ENCODE measurements at places on chromosomes 13 and 19.
A peak's percentile ranks its signal among the peaks of the same experiment; 100 is the strongest.

DNA sequence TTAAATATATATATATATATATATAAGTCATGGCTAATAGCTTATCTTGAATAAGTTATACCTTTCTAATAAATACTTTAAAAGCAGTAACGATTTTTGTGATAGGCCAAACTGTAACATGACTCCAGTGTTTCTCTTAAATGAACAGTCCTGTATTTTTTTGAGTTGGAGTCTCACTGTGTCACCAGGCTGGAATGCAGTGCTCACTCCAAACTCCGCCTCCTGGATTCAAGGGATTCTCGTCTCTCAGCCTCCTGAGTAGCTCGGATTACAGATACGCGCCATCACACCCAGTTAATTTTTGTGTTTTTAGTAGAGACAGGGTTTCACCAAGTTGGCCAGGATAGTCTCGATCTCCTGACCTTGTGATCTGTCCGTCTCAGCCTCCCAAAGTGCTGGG lies 814.2 kb upstream of the SLITRK5 start:
- no peaks in the 10 kb centered on the region for H3K36me3 ChIP-seq
- no peaks in the 10 kb centered on the region for H3K27me3 ChIP-seq
- no peaks in the 10 kb centered on the region for H3K4me1 ChIP-seq
- H3K4me3 ChIP-seq: no peak overlapping the region
- DNase-seq: no peak

GRCh38 chr19:31254180-31254551 lies 95.1 kb downstream of the TSHZ3 start:
- no peaks in the 10 kb centered on the region for H3K36me3 ChIP-seq
- no peak overlapping the region for H3K4me3 ChIP-seq
- no peak overlapping the region for H3K27ac ChIP-seq
- peaks cover 23% of the 10 kb centered on the region for H3K27me3 ChIP-seq
- DNase-seq: no peak

- DNase-seq: peak; percentile 73
- peak overlapping the region; percentile 73 for H3K4me3 ChIP-seq
- H3K36me3 ChIP-seq: peaks cover 12% of the 10 kb centered on the region
- H3K27ac ChIP-seq: peak overlapping the region; percentile 85
- H3K4me1 ChIP-seq: peaks cover 40% of the 10 kb centered on the region
Measured at GRCh38 chr19:7925171-7925851, 624 bp downstream of the CTXN1 start.

GRCh38 chr19:13064092-13064489 lies 38.6 kb downstream of the LYL1 start:
- no peak overlapping the region for H3K4me3 ChIP-seq
- H3K36me3 ChIP-seq: no peaks in the 10 kb centered on the region
- peaks cover 4% of the 10 kb centered on the region for H3K27me3 ChIP-seq
- H3K4me1 ChIP-seq: peaks cover 4% of the 10 kb centered on the region
- H3K27ac ChIP-seq: no peak overlapping the region

DNA sequence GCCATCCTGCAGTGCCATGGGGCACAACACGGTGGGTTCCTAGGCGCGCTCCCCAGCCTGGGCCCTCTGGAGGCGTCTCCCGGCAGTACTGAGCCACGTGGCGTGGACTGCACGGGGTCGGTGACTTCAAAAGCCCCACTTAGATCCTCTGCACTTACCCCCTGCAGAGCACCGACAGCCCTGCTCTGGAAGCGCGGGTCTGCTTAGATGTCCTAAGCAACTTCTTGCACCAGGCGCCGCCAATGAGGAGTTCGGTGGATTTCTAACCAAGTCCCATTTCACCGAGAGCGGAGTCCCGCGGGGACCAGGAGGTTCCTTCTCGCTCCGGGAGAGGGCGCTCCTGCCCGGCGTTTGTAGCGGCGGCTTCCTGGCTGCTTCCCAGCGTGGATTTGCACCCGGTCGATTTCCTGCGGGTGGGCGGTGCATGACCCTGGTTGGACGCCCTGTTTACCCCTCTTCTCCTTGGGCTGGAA lies 25.2 kb upstream of the ZNF845 start:
- no peak overlapping the region for H3K27ac ChIP-seq
- H3K27me3 ChIP-seq: peaks cover 24% of the 10 kb centered on the region
- no peaks in the 10 kb centered on the region for H3K4me1 ChIP-seq
- no peak overlapping the region for H3K4me3 ChIP-seq

DNA sequence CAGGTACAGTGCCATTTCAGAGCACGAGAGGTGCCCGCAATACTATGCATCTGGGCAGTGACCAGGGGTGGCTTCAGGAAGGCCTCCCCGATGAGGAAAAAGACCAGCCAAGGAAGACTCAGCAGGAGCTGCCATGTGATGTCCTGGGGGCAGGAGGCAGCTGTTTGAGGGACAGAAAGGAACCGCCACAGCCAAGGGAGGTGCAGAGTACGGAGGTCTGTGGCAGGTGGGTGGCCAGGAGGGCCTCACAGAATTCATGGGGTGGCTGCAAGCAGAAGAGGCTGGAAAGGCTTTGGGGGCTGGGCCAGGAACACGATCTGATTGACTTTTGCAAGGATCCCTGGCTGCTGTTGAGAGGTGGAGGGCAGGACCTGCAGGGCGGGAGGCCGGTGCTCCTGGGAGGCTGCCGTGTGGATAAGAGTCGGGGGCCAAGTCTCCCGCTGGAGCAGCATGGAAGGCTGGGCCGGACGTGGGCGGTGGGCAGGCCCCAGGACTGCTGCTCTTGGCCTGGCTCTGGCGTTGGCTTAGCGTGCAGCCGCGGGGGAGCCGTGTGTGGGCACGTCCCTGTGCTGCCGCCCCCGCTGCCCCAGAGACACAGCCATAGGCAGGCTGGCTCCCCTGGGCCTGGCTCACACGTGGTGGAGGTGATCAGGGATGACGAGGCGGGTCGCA lies 29.1 kb downstream of the CEBPA start:
- H3K36me3 ChIP-seq: no peaks in the 10 kb centered on the region
- no peak overlapping the region for H3K4me3 ChIP-seq
- H3K27ac ChIP-seq: peak overlapping the region; percentile 49

- H3K4me1 ChIP-seq: no peaks in the 10 kb centered on the region
- peaks cover 5% of the 10 kb centered on the region for H3K36me3 ChIP-seq
- H3K4me3 ChIP-seq: no peak overlapping the region
- no peak overlapping the region for H3K27ac ChIP-seq
- no peak for DNase-seq
Measured at GRCh38 chr19:11364935-11365334, 9.5 kb upstream of the SWSAP1 start.

DNA sequence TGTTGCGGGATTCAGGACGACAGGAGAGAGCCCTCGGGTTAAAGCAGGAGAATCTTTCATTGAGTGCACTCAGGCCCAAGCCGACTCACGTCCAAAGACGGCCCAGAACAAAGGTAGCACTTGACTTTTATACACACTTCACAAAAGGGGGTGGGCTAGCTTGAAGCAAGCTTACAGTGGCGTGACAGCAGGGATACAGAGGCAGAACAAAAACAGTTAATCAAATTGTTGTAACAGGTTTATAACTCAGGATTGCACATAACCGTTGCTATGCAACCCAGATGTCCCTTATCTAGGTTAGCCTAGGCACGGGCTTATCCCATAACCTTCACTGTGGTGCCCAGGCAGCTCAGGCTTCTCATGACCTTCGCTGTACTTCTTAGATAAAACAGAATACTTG lies 2.0 kb downstream of the MED25 start:
- H3K36me3 ChIP-seq: no peaks in the 10 kb centered on the region
- H3K27ac ChIP-seq: no peak overlapping the region
- H3K27me3 ChIP-seq: peaks cover 2% of the 10 kb centered on the region
- peaks cover 26% of the 10 kb centered on the region for H3K4me1 ChIP-seq
- no peak for DNase-seq
- no peak overlapping the region for H3K4me3 ChIP-seq

DNA sequence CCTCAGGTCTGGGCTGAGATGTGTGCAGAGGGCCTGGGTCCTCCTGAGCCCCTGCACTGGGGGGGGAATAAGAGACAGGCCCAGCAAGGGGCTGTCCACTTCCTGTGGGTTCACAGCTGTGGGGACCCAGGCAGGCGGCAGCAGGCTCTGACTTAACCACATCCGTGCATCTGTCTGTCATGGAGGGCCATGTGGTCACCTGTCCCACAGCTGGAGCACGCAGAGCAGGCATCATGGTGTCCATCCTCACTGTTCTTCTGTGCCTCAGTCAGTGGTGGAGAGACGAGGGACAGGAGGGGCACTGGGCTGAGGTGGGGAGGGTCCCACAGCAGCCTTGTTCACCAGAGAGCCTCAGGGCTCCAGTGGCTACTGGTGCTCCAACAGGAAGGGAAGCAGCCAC lies 16.3 kb upstream of the KIR3DL3 start:
- H3K36me3 ChIP-seq: no peaks in the 10 kb centered on the region
- H3K27me3 ChIP-seq: peaks cover 5% of the 10 kb centered on the region
- H3K4me3 ChIP-seq: no peak overlapping the region
- H3K27ac ChIP-seq: no peak overlapping the region

DNA sequence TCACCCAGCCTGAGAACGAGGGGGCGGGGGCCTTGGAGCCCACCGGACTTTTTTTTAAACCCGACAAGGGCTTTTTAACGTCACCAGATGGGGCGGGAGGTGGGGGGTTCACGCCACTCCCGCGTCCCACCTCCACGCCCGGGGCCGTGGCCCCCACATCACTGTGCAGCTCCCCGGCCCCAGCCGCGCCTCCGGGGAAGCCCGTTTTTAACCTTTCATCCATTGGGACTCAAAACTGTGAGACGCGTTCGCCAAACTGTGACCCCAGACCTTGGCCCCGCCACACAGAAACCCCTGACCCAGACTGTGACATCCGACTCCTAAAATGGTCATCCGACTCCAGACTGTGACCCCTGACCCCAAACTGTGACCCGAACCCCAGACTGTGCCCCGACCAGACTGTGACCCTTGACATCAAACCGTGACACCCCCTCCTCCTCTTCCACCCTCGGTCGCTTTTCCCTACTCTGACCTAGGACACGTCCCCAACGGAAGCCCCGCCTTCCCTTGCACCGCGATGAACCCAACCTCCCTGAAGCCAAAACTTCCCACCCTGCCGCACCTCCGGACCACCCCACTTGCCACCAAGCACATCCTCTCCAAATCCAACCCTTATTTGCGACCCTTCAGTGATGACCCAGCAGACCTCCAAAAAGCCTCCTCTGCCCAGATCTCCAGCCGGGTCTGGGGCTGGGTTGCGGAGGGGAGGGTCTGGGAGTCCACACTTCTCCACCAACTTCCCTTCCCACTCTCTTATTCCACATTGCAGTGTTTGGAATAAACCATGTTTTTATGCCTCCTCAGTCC lies 1.5 kb upstream of the GRWD1 start:
- peaks cover 21% of the 10 kb centered on the region for H3K4me1 ChIP-seq
- peaks cover 22% of the 10 kb centered on the region for H3K27me3 ChIP-seq
- no peak for DNase-seq
- H3K4me3 ChIP-seq: peak overlapping the region; percentile 98
- H3K27ac ChIP-seq: peak overlapping the region; percentile 98

DNA sequence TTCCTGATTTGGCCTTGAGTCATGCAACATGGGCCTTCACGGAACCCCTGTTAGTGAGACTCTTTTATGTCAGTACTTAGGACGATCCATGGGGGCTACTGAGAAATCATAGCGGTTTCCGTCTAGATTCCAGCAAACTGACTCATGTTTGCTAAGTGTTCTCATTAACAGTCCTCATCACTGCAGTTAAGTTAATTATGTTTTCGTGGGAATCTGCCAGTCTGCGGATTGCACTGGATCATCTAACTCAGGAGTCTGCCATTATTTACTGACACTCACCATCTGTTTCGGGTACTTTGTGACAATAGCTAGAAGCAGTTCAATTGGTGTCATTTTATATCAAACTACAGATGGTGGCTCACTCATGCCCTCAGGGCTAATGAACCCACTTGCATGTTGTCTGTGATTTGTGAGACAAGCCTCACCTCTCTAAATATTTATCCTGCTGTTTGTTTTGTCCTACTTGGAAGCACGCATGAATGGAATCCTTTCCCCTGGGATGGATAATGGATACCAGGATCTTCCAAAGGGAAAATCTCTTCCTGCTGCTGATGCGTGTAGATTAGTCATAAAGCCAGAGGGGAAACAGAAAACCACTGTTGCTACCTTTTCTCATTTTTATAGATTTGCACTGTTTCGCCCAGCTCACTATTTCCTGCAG lies 61.8 kb downstream of the RAB20 start:
- H3K4me1 ChIP-seq: no peaks in the 10 kb centered on the region
- H3K36me3 ChIP-seq: no peaks in the 10 kb centered on the region
- H3K27me3 ChIP-seq: peaks cover 9% of the 10 kb centered on the region
- DNase-seq: no peak
- no peak overlapping the region for H3K4me3 ChIP-seq

GRCh38 chr13:98824376-98825160 lies 72.1 kb upstream of the SLC15A1 start:
- peaks cover 12% of the 10 kb centered on the region for H3K36me3 ChIP-seq
- peaks cover 10% of the 10 kb centered on the region for H3K4me1 ChIP-seq
- no peaks in the 10 kb centered on the region for H3K27me3 ChIP-seq
- DNase-seq: no peak
- no peak overlapping the region for H3K27ac ChIP-seq
- H3K4me3 ChIP-seq: no peak overlapping the region

- no peak overlapping the region for H3K27ac ChIP-seq
- H3K36me3 ChIP-seq: no peaks in the 10 kb centered on the region
- H3K4me1 ChIP-seq: peaks cover 21% of the 10 kb centered on the region
- DNase-seq: no peak
Measured at GRCh38 chr19:58401840-58402421, 6.5 kb downstream of the RNF225 start.

All from naive thymus-derived CD8-positive, alpha-beta T cell (primary cell).